WTC11 (cell line): ENCODE measurements at places on chromosomes 2 and 18.

DNA sequence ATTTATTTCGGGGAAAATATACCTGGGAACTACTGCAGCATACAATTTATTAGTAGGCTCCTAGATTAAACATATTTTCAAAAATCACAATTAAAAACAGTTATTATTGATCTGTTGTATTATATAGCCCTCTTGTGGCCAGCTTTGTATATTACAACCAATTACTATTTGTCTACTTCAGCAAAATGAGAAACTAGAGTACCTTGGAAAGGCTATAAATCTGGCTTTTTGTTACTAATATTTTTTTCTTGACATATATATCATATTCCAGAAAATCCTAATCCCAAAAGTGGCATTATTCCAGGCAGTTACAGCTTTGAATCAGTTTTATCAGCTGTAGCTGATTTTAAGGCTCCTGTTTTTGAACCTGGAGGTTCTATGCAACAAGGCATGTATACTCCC lies 101.2 kb downstream of the UBR3 start:
- DNase-seq: no peak

DNA sequence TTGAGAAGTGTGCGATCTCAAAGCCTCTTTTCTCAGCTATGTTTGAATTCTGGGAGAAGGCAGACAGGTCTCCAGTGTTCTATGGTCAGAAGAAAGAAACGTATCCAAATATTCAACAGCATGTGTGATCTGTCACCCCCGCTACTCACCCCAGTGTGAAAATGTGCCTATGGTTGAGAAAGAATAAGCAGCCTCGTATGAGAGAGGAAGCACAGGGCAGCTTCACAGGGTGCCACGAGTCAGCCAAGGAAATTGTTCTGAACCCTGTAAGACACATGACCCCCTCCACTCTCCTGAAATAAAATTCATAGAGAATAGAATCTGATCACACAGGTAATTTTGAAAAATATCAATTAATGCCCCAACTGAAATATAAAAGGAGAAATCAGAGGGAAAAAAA lies 8.0 kb upstream of the SF3B1 start:
- no peak for DNase-seq

- peak; percentile 66 for DNase-seq
Observed at GRCh38 chr2:170770008-170770605, at the start of gene ERICH2. Gene ERICH2, plus strand, starts transcription at chr2:170770378. Its CDS starts 304 bp downstream, at chr2:170770682.

DNA sequence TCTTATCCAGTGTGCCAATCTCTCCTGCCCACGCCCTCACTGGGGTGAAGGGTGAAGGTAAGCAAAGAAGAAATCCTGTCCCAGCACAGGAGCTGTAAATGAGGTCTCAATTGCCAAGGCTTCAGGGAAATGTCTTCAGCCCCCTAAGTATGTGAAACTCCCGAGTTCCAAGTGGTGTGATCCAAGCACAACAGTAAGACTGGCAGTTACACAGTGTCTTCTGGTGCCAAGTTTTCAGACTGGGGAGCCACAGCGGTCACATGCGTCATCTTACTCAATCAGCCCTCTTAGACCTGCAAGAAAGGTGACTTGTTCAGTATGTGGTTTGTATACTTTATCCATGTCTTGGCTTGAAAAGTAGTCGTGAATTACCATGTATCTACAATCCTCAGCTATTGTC lies 55.0 kb upstream of the SPRED2 start:
- DNase-seq: no peak

- DNase-seq: no peak
Observed at GRCh38 chr2:223744580-223744979, 92.8 kb downstream of the AP1S3 start.

- DNase-seq: no peak
Observed at GRCh38 chr2:188444106-188444835, 152.6 kb downstream of the GULP1 start.

GRCh38 chr2:31475692-31476091 lies 61.1 kb upstream of the XDH start:
- DNase-seq: no peak

- no peak for DNase-seq
Observed at GRCh38 chr2:226829721-226830631, 5.9 kb upstream of the RHBDD1 start.

GRCh38 chr2:45922577-45922988 lies 271.1 kb downstream of the PRKCE start:
- no peak for DNase-seq

DNA sequence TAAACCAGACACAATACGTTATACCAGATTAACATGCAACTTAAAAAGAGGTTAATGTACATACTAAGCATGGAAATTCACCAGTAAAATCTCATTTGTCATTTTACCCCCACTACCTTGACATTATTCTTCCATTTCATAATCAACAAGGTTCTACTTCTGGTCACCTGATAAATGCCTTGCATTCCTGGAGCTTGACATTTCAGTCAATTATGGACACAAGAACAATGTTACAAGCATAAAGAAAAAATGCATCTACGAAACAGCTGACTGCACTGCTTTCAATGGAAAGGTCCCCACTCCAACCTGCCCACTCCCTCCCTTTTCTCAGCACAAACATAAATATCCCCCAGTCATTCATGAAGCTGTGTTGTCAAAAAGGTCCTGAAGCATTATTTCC lies 31.4 kb downstream of the ARL5A start:
- DNase-seq: no peak

GRCh38 chr2:65031341-65032018 lies 24.7 kb upstream of the CEP68 start:
- DNase-seq: peak; percentile 53
